ENCODE measurements at places on chromosomes 16 and 17.

DNA sequence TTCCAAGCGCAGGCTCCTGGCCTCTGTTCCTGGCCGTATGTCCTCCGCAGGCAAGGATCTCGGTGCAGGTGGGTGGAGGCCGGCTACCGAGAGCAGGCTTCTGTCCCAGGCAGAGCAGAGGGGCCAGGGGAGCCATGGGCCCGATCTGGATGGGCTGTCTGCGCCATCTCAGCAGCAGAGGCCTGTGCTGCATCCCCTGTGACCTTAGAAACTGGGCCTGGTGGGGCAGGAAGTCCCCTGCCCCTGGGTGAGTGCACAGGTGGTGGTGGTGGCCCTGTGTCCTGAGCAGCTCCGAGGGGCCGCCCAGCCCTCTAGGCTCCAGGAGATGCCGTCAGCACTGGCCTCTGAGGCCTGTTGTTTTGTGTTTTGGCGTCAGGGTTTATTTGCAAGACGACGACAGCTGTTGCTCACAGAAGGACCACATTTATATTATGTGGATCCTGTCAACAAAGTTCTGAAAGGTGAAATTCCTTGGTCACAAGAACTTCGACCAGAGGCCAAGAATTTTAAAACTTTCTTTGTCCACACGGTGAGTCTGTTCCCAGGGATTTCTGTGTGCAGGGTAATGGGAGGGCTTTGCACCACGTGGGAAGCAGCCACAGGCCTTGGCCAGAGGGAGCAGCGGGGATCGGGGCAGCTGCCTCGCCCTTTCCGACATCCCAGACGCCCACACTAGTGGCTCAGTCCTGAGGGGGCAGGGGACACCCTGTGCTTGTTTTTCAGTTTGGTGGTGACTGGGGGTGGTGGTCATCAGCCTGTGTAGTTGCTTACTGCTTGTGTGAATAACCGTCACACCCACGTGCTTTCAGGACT, 59.1 kb downstream of the PDPK1 start:
- no peak for DNase-seq

DNA sequence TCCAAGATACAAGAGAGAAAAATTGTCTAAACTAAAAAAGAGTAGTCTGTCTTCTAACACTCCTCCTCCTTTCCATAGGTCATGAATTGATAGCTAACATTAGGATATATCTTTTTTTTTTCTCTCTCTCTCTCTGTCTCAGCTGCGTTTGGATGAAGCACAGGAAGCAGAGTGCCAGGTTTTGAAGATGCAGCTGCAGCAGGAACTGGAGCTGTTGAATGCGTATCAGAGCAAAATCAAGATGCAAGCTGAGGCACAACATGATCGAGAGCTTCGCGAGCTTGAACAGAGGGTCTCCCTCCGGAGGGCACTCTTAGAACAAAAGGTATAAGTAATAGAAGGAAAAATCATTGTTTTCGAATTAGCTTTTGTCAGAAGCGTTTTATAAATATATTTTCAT, 32.9 kb downstream of the ABHD15 start:
- DNase-seq, result no peak

GRCh38 chr17:17060930-17061329, 18.7 kb downstream of the MPRIP start:
- no peak for DNase-seq

DNA sequence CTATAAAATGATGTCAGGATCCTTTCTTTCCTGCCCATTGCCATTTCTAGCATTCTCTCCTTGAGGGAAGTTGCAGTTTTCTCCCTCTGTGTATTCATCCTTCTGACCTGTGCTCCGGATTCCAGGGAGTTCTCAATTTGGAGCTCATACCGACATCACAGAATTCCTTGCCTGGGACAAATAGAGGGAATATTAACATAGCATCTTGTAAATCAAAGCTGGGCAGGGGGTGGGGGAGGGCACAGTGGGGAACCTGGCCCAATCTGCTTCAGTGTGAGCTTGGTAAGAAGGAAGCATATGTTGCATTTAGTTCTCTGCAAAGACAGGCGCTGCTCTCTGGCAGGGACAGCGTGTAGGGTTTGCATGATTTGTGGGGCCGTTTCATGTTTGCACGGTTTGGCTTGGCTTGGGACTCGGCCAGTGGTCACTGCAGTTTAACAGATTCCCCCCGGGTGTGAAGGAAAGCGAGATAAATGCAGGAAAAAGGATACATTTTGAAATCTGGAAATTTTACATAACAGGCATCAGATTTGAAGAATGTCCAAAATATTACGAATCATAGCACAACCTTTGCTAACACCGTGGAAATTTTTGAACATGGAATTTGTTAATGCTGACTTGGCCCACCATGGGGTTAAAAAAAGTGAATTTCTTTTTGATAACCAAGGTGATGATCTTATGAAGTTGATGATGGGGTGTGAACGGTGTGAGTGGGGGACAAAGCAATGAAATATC, 178.0 kb downstream of the WWOX start:
- DNase-seq, result peak; percentile 39

GRCh38 chr17:45770632-45771270, 13.4 kb upstream of the CRHR1 start:
- DNase-seq, result no peak

DNA sequence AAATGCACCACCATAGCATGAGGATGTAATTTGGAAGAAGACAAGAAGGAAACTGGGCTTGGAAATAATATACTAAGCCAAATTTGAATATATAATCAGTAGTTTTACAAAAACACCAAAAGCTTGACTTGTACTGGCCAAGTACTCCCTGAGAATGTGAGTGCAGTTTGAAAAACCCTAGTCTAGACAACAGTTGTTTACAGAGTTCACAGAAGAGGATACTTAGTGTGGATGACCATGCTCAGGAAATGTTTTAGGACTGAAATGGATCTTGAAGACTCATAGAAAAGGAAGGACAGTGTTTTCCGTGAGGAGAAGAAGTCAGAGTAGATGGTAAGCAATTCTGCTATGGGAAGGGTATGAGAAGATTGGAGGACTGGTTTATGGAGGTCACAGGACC, 1.9 kb upstream of the CDYL2 start:
- no peak for DNase-seq

DNA sequence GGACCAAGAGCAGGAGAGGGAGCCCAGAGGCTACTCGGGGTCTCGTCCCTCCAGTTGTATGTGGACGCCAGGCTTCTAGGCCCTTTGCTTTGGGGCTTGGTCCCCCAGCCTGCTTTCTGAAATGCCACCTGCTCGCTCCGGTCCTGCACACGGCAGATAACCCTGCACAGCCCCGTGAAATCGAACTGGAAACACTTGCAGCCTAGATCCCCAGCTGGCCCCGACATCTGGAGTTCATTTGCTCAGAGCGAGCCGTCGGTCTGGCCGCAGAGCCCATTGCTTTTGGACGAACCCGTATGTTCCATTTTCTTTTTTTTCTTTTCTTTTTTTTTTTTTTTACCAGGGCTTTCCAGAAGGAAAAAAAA, 22.9 kb downstream of the C1QTNF1 start:
- peak; percentile 33 for DNase-seq

DNA sequence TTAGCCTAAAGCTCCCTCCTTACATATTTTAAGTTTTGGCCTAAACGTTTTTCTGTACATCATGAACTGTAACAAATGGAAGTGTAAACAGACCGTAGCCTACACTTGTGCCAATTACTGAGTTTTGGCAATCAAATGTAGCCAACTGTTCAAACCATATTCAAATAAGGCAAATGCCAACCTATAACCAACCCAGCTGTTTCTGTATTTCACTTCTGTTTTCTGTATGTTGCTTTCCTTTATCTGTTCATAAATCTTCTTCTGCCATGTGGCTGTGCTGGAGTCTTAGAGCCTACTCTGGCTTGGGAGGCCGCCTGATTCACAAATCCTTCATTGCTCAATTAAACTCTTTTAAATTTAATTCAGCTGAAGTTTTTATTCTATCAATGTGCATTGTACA, 6.9 kb upstream of the C16orf78 start:
- DNase-seq, result peak; percentile 63

GRCh38 chr17:18166894-18167293, 16.7 kb upstream of the ALKBH5 start:
- DNase-seq, result no peak

DNA sequence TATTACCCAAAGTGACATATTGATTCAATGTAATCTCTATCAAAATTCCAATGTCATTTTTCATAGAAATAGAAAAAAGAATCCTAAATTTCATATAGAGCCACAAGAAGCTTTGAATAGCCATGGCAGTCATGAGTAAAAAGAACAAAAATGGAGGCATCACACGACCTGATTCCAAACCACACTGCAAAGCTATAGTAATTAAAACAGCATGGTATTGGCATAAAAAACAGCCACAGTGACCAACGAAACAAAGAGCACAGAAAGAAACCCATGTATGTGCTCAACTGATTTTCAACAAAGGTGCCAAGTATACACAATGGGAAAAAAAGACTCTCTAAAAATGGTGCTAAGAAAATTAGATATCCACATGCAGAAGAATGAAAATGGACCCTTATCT, 101.5 kb downstream of the BRIP1 start:
- no peak for DNase-seq

DNA sequence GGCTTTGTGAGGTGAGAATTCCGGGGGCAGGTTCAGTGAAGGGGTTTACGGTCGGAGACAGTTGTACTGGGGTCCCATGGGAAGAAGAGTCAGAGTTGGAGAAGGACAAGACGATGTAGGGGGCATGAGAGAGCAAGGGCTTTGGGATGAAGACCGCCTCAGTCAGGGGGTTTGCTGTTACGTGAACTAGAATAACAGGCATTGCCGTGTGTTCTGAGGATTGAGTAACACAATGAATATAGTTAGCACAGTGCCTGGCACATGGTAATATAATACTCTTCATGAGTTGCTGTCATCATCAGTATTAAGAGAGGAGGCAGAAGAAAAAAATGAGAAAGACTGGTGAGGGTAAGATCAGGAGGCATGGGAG, 577 bp downstream of the ZNF646 start:
- no peak for DNase-seq

- DNase-seq, result no peak
These were observed 14.0 kb upstream of the OR1E2 start for GRCh38 chr17:3447625-3448024.

- no peak for DNase-seq
These were observed 655 bp downstream of the HIRIP3 start for GRCh38 chr16:29994600-29995323.

DNA sequence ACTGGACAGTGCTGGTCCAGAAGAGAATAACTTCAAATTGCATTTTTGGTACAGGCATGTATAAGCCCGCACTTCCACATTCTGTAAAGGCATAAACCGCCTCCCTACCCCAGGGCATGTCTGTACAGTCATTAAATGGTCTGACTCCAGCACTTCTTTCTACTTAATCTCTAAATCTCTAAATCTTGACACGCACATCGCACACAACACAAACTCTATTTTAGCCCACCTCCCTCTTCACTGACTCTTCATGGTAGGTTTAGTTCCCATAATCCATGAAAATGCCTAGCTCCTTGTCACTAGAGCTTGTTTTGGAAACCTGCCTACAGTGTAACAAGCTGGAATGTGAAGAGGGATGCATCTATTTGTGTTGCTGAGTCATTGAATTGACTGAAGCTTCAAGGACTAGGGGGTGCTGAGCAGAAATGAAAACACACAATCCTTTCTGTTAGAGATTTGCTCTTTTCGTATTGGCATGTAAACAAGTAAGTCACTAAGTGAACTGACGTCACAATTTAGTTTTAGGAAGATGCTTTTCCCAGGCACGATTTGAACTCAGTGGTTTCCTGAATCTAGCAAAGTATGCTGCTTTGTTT, 1.6 kb upstream of the DUSP14 start:
- DNase-seq, result peak; percentile 55
